Stimulated activated CD4-positive, alpha-beta T cell treated with anti-CD3 and anti-CD28 coated beads, Interleukin-2, amount 100 ng/mL, for 24 hours (primary cell): ENCODE measurements at places on chromosomes 2 and 18.

GRCh38 chr18:58758606-58759005, 87.3 kb downstream of the MALT1 start:
- DNase-seq = no peak

GRCh38 chr18:14097761-14098160, 34.5 kb downstream of the ZNF519 start:
- DNase-seq = no peak

DNA sequence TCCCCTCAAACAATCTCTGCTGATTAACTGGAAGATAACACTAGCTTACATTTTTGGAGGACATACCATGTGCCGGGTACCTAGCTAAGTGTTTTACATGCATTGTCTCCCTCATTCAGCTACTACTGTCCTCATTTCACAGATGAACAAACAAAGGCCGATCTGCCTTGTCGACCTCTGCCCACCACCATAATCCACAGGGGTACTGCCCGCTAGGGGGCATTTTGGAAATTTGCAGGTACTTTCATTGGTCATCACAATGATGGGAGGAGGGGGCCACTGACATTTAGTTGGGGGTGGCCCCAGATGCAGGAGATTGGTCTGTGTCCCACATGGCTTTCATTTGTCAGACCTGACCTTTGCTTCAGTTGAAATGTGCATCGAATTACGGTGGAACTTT, 3.9 kb upstream of the TMEM163 start:
- DNase-seq = no peak

DNA sequence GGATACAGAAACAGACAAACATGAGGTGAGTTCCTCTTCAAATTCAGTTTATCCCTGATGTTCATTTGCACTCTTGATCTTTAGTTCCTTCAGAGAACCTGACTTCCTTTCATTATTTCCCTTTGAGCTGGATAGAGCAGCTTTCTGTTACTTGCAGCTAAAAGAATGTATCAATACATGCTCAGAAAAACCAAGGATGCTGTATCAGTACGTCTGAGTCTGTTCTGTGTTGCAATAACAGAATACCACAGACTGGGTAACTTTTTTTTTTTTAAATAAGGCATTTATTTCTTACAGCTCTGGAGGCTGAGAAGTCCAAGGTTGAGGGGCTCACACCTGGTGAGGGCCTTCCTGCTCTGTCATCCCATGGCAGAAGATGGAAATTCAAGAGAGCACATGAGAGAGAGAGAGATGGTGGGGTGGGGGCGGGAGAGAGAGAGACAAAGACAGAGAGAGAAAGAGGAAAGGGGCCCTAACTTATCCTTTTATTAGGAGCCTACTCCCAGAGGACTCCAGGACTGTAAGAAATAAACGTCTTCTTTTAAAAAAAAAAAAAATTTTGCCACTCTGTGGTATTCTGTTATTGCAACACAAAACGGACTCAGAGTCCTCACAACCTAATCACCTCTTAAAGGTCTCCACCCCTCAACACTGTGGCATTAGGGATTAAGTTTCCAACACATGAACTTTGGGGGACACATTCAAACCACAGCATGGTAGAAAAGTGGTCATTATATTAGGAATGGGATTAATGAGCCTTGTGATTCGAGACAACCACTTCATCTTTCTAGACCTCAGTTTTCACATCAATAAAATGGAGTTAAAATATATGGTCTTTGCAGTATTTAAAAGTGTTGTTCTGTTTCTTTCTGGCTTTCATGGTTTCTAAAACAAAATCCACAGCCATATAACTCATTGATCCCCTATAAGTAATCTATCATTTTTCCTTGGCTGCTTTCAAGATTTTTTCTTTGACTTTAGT, 18.4 kb upstream of the SELENOI start:
- DNase-seq = no peak

DNA sequence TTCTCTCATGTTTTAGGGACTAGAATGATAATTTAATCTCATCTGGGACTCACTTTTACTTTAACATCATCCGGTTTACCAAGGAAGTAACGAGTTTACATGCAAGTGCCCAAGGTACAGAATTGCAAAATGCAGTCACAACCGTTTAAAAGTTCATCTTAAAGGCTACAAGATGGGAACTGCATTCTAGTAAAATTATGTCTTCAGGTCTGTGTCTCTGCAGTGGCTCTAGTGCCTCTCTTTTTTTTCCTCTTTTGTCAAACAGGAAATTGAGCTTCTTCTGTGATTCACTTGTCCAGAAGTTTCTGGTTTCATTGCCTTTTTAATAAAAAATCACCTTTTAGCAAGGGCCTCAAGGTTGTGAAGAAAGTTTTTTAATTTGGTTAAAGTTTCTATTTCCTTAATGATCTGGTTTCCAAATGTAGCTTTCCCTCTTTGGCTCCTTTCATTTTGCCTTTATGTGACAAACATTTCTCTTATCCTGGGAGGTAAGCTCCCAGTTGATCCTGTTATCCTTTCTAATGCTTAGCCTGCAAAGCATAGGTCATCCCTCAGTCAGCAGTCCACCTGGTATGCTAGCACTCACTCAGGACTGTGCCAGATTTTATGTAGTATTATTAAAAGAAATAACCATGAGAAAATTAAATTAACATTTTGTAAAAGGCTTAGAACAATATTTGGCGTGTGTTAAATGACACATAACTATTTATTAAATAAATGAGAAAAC, 2.4 kb downstream of the GLS start:
- no peak for DNase-seq

- DNase-seq = no peak
These were observed 49.2 kb downstream of the SLC4A3 start for GRCh38 chr2:219676586-219676985.
